H4 (cell line): ENCODE measurements at places on chromosomes 1 and 21. TPM values are rescaled to one million over a fixed set of nuclear protein-coding genes. Genes with fewer than 3 reads are reported as not detected.

PADI1 gene
- total RNA-seq: 0.02 and 1.0 TPM in 2 replicates

NEGR1 gene
- 1.8 and 3.0 TPM in 2 replicates for total RNA-seq

AKR7A3 gene
- total RNA-seq: 0.31 TPM in 1 of 2 replicates, not detected in the other

SH2D5 gene
- total RNA-seq: 0.56 and 0.97 TPM in 2 replicates

TMOD4 gene
- 0.35 TPM in 1 of 2 replicates, not detected in the other for total RNA-seq

LMX1A gene
- total RNA-seq: not detected in 2 replicates

GJA4 gene
- not detected in 2 replicates for total RNA-seq

CNN3 gene
- 121 and 137 TPM in 2 replicates for total RNA-seq

CSDE1 gene
- total RNA-seq: 331 and 429 TPM in 2 replicates

GBP7 gene
- not detected in 2 replicates for total RNA-seq

OR2L8 gene
- not detected in 2 replicates for total RNA-seq

DEPDC1 gene
- total RNA-seq: 53.8 and 81.0 TPM in 2 replicates

KLHDC7A gene
- total RNA-seq: 0.14 and 0.58 TPM in 2 replicates

CEP350 gene
- 15.4 and 17.9 TPM in 2 replicates for total RNA-seq

CAPN8 gene
- total RNA-seq: not detected in 2 replicates
